ENCODE measurements at places on chromosomes 5 and 9.

GRCh38 chr9:20320921-20321320, 301.4 kb downstream of the MLLT3 start:
- no peak for DNase-seq

- no peak for DNase-seq
These were observed 341.1 kb upstream of the RGMB start for GRCh38 chr5:98432378-98432777.

DNA sequence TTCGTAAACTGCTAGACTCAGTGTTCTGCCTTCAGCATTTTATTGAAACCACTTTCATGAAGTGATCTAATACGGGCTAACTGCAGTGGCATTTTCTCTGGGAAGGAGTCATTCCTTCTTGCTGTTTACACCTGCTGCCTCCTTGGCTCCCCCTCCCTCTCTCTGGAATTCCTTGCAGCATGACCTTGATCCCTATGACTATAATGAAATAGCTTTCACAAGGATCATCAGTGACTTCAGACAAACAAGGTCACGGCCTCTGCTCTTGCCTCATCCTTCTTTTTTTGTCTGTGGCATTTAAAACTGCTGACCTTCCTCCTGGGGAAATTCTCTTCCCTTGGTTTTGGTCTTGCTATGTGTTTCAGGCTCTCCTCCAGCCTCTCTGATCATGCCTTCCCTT, 90.2 kb downstream of the ZNF462 start:
- DNase-seq: no peak

DNA sequence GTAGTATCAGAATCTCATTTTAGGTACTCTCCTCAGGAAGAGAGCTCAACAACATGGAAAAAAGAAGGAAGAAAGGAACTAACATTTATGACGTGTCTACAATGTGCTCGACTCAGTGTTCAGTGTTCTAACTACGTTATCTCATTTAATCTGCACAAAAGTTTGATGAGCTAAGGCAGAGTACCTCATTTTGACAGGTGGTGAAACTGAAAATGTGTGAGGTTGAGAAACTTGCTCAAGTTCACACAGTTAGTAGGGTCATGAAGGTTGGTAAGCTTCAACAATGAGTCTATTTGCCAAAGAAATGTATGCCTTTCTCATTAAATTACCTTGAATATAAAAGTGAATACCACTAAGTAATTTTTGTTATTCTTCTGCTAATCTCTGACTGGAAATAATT, 165.1 kb downstream of the CAAP1 start:
- no peak for DNase-seq

DNA sequence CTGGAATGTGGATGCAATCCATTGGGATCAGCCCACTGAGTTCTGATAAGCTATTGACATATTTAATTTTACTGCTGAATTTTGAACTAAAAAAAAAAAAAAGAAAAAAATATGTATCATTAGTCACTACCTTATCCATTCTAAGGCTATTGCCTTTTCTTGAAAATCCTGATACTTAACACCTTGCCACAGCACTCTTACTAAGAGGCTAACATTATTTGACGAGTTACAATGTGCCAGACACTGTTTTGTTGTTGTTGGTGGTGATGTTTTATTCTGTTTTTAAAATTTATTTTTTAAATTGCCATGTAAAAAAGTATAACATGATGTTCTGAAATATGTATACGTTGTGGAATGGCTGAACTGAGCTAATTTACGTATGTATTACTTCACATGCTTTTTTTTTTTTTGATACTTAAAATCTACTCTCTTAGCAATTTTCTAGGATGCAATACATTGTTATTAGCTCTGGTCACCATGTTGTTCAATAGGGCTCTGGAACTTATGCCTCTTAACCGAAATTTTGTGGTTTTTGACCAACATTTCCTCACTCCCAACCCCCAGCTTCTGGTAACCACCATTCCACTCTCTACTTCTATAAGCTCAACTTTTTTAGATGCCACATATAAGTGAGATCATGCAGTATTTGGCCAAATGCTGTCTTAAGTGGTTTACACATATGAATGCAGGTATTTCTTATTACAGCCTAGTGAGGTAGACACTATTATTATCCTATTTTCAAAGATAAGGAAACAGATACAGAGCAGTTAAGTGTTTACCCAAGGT, 134.8 kb upstream of the PCA3 start:
- no peak for DNase-seq

Measured in islet precursor cell (in vitro differentiated cells).